ENCODE measurements at places on chromosomes 4 and X.

DNA sequence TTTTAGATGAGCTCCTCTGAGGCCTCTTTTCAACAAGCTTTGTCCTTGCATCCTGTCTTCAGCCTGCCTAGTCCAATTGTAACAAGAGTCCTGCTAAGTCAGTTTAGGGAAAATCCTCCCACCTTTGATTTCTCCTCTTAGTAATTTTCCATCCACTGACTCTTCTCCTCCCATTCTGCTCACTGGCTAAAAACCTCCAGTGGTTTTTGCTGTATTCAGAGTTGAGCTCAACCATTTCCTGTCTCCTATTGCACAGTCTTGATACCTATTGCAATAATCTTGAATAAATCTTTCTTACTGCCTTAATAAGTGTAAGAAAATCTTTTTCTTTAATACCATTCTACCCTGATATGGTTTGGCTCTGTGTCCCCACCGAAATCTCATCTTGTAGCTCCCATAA lies 117.8 kb upstream of the ENPP6 start:
- DNase-seq: no peak

- DNase-seq: no peak
Observed at GRCh38 chr4:15068298-15068697, 66.0 kb downstream of the CPEB2 start.

DNA sequence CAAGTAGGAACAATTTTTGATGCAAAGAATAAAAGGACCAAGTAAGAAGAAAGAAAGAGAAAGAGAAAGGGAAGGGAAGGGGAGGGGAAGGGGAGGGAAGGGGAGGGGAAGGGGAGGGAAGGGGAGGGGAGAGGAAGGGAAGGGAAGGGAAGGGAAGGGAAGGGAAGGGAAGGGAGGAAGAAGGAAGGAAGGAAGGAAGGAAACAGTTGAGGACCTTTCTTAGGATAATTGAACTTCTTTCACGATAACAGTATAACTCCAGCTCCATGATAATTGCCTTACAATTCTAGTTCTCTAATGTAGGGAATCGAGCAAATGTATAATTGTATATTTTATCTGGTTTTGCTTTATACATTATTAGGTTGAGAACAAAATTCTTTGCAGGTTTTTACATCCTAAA lies 556.2 kb upstream of the PCDH10 start:
- DNase-seq: no peak

GRCh38 chrX:71052721-71053120 lies 15.4 kb downstream of the SNX12 start:
- DNase-seq: no peak
